Stimulated activated CD4-positive, alpha-beta T cell treated with anti-CD3 and anti-CD28 coated beads, TNF-alpha, amount 100 ng/mL, for 24 hours (primary cell): ENCODE measurements at places on chromosomes 11 and 22.

DNA sequence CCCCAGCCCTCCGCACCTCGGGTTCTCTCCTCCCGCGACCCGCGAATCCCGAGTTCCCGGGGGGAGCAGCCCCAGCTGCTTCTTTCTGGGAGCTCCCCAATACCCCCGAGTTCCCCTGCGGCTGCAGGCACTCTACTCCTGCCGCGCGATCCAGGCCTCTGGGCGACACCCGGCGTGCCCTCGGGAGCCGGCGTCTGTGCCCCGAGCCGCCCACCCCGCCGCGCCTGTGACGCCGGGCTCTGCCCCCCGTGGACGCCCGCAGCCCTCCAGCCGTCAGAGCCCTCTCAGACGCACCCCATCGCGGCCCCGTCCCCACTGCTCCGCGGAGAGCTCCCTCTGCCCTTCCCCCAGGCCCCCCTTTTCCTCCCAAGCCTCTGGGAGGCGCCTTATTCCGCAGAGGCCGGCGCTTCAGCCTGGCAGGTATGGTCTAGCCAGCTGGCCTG is 422 bp downstream of the GLB1L2 start:
- DNase-seq, result no peak

- DNase-seq, result no peak
Observed at GRCh38 chr11:111530091-111530490, 10.4 kb upstream of the LAYN start.

GRCh38 chr11:119700536-119701346 is 28.3 kb downstream of the NECTIN1 start:
- no peak for DNase-seq

- DNase-seq, result no peak
Observed at GRCh38 chr11:72331761-72332160, 87.8 kb upstream of the PHOX2A start.
